Stimulated activated CD4-positive, alpha-beta T cell treated with anti-CD3 and anti-CD28 coated beads, Interleukin-15, amount 100 ng/mL, for 24 hours (primary cell): ENCODE measurements at places on chromosomes 1 and 21.
A peak's percentile ranks its signal among the peaks of the same experiment; 100 is the strongest.

- DNase-seq, result no peak
These were observed 21.6 kb upstream of the PCP4 start for GRCh38 chr21:39845571-39846130.

GRCh38 chr1:69409731-69410456 lies 157.8 kb upstream of the LRRC7 start:
- DNase-seq, result no peak

DNA sequence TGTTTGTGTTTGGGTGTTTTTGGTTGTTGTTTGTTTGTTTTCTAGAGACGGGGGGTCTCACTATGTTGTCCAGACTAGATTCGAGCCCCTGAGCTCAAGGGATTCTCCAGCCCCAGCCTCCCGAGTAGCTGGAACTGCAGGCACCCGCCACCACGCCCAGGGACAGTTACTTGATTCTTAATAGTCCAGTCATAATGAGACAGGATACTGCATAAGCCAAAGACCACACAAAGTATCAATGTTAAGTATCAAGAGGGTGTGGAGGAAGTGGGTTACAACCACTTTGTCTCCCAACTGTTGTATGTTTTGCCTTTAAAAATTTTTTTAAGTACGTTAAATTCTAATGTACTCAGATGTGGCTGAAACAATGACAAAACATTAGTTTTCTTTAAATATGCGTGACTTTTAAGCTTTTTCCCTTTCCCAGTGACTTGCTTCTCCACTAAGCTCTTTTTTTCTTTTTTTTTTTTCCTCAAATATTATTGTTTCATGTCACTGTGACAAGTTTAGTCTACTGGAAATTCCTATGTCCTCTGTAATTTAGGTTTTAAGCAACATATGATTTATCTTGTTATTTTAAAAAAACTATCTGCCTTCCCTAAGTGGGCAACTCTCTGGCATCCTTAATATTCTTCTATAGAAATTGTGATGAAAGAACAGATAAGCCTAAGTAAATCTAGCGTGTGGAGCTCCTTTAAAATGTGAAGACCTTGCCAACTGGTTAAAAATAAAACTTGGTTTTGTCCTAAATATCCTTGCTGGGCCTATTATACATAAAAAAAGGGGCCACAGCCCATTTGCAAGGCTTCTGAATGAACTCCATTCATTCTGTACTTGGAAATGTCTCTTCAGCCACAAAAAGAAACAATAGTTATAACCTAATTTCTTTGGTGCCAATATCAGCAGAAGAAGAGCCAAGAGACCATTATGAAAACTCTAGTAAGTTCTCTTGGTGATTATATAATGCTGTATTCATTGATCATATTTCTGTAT lies 56.2 kb upstream of the DPH5 start:
- peak; percentile 64 for DNase-seq

GRCh38 chr1:114153261-114154145 lies at the start of gene SYT6:
SYT6 (minus strand) TSS chr1:114153869; CDS start chr1:114153772, 97 bp downstream.
- DNase-seq, result peak; percentile 15

GRCh38 chr1:31399976-31400375 lies 13.0 kb upstream of the SERINC2 start:
- DNase-seq, result no peak

DNA sequence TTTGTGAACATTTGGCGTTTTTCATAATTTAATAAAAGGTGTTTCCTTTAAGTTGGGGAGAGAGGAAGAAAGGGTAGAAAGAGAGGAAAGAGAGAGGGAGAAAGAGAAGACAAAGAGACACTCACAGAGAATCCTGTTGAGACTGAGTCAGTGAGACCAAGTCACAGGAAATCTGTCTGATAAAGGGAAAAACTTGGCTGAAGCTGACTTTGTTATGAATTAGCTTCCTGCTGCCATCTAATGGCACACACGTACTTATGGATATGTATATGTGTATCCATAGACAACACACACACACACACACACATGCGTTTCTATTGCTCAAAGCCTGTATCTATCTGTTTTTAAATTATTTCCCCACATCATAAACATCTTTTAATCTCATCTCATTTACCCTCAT lies 42.5 kb upstream of the DISC1 start:
- DNase-seq, result no peak

DNA sequence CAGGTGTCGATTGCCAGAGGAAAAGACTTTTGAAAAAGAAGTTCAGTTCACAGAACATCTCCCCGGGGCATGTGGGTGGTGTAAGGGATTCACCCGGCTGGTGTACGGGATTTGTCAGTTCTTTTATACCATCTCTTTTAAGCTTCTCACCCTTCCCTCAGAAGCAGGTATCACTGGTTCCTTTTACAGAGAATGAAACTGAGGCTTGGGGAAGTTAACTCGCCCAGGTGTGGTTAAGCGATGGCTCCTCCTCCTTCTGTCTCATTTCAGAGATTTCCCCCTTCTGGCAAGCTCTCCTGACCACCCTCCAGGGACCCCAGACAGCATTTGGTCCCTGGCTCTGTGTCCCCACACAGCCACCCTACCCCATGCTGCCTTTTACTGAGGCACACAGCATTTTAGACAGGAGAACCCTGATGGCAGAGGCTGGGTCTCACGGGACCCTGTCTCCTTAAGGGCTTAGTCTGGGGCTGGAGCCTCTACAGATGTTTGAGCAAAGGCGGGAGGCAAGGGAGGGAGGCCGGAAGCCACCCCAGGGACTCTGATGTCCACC lies 2.8 kb upstream of the ECE1 start:
- DNase-seq, result peak; percentile 77

GRCh38 chr1:41495210-41495948 lies 10.9 kb upstream of the EDN2 start:
- DNase-seq, result peak; percentile 42

- no peak for DNase-seq
These were observed 174.5 kb upstream of the POU3F1 start for GRCh38 chr1:38221006-38221649.
